ENCODE measurements at places on chromosomes 16 and 17. TPM values are rescaled to one million over a fixed set of nuclear protein-coding genes. Genes with fewer than 3 reads are reported as not detected.

- DNase-seq, result peak; percentile 14
These were observed 59.0 kb upstream of the RPH3AL start for GRCh38 chr17:411421-412120.

- DNase-seq, result peak; percentile 49
These were observed 113.1 kb downstream of the SNX29 start for GRCh38 chr16:12089492-12090150.

Gene MON1B
- total RNA-seq, result 72.1 TPM

DNA sequence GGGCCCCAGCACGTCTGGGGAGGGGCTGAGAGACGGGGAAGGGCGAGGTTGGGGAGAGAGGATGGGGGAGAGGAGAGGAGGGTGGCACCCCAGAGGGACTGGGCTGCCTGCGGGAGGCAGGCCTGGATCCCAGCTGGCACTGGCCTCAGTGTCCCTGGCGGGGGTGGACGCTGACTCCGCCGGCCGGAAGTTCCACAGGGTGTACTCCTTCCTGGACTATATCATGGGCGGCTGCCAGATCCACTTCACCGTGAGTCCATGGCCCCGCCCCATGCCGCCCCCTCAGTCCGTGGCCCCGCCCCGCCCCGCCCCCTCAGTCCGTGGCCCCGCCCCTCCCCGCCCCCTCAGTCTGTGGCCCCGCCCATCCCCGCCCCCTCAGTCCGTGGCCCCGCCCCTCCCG, 11.3 kb downstream of the CPNE7 start:
- no peak for DNase-seq

DNA sequence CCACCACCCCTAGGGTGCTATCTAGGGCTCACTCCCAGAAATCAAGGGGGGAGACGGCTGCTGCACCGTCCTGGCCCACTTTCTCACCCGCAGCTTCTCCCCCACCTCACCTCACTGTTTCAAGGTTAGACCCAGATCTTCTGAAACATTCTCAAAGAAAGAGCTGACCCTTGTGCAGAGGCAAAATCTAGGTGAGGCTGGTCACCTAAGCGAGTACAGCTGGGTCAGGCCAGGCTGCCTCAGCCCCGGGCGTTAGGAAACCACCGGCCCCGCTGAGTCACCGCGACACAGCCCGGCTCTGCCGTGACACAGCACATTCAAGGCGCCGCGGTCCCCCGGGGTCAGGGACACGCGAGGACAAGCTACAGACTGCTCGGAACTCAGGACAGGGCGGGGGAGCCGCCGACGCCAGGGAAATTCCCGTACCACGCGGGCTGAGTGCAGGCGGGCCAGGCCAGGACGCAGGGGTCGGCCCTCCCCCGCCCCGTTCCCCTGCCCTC, 27.1 kb downstream of the GNPTG start:
- peak; percentile 77 for DNase-seq

Gene KRT9
- total RNA-seq, result not detected

- DNase-seq, result no peak
These were observed 26.7 kb upstream of the TOX3 start for GRCh38 chr16:52573365-52574299.

- DNase-seq, result no peak
These were observed 557.2 kb downstream of the TOX3 start for GRCh38 chr16:51989637-51990230.

Gene C17orf78
- not detected for total RNA-seq

Data from activated T-cell treated with anti-CD3 and anti-CD28 coated beads, Interleukin-2, amount 50 U/mL, for 72 hours (primary cell).